ENCODE measurements at places on chromosomes 7 and 10.

- DNase-seq: no peak
These were observed 22.8 kb downstream of the ARL5B start for GRCh38 chr10:18681971-18682411.

DNA sequence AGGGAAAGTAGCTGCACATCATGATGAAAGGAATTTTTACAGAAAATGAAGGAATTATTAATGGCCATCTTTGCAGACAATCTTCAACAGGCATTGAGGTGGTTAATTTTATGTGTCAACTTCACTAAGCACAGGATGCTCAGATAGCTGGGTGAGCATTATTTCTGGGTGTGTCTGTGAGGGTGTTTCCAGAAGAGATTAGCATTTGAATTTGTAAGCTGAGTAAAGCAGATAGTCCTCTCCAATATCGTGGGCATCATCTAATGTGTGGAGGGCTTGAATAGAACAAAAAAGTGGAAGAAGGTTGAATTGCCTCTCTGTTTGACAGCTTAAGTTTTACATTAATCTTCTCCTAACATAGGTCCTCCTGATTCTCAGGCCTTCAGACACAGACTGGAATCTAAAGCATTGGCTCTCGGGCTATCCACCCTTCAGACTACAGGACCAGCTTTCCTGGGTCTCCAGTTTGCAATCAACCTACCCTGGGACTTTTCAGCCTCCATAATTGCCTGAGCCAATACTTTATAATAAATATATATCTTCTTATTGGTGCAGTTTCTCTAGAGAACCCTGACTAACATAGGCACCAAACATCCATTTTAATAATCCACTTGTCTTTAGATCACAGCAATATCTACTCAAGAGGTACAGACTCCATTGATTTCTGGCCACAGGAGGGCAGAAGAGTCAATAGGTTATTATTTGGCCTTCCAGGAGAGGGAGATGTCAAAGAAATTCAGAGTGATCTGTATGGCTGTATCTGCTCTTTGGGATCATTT lies 10.5 kb upstream of the CRPPA start:
- DNase-seq: no peak

DNA sequence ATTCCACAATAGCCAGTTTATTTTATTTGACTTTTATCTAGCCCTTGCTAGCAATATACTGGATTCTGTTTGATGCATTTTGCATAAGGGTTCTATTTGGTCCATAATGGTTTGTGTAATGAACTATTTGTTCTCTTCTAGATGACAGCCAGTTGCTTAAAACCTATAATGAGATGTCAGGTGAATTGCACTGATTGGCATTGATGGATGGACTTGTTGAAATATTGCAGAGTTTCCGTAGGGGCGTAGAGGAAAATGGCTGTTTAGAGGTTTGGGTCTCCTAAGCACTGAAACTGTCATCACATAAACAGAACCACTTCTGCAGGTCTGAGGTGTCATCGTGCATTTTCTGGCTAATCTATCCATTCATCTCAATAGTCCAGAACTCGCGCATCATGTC lies 124.9 kb upstream of the HDAC9 start:
- no peak for DNase-seq

DNA sequence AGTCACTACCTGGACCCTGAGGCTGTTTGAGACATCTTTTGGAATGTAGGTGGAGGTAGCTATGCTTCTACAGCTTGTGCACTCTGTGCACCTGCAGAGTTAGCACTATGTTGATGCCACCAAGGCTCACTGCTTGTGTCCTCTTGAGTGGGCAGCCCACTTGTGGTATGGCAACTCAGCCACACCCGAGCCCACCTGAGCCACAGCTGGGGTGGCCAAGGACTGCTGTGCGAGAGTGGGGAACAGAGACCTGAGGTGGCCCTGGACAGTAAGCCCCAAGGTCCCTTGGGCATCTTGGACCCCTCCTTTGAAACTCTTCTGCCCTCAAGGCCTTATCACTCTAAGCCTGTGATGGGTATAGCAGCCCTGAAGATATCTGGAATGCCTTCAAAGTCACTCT lies 25.7 kb downstream of the MYO1G start:
- no peak for DNase-seq

- DNase-seq: no peak
These were observed 165.5 kb upstream of the TARP start for GRCh38 chr7:38438970-38439369.

DNA sequence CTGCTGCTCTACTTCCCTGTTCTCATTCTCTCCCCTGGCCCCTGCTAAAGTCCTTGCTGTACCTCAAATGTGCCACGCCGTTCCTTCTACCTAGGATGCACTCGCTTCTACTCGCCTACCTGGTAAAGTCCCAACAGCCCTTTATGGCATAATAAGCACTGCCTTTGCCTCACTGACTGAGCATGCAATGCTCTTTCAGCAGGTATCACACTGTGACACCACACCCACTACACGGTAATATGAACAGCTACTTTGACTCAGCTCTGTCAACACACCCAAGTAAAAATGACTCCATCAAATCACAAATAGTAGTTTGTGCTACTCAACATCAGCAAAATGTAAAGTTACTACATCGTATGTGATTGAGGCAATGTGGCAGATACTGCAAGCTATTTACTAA lies 37.6 kb downstream of the FAM204A start:
- no peak for DNase-seq

Measured in NCI-H187 treated with DMSO at 0.1 percent for 48 hours (cell line).